ENCODE measurements at places on chromosomes 4 and X.

- no peak for DNase-seq
These were observed 200.2 kb downstream of the ADGRA3 start for GRCh38 chr4:22315628-22316027.

- no peak for DNase-seq
These were observed 405.8 kb upstream of the HTR2C start for GRCh38 chrX:114178126-114178525.

DNA sequence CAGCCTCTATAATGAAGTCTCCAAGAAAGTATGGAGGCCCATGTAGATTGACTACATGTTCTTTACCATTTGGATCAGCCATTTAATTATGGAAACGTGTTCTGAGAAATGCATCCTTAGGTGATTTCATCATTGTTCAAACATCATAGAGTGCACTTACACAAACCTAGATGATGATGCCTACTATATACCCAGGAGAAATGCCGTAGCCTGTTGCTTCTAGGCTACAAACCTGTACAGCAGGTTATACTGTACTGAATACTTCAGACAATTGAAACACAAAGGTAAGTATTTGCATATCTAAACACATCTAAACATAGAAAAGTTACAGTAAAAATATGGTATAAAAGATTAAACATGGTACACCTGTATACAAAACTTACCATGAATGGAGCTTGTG lies 186.5 kb upstream of the FSTL5 start:
- no peak for DNase-seq

DNA sequence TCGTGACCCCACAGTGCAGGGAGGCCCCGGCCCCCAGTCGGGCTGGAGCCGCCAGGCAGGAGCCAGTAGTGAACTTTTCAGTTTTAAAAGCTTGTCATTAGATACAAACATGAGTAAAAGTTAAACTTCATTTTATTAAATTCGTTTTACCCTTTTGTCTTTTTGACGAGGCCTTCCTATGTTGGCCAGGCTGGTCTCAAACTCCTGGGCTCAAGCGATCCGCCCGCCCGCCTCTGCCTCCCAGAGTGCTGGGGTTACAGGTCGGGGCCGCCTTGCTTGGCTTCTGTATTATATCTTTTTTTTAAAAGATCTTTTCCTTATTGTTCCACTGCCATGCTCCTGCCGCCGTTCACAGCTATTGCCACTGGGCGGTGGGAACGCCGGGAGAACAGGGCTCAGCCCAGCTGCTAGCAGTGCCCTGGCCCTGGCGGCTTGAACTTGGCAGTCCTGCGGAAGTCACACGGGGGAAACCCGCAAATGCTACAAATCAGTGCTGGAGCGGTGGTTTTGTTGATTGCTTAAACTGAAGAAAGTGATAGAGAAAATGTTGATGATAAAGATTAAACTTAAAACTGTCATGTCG lies 968 bp upstream of the NELFA start:
- no peak for DNase-seq
